ENCODE measurements at places on chromosomes 2 and 18. TPM values are rescaled to one million over a fixed set of nuclear protein-coding genes. Genes with fewer than 3 reads are reported as not detected.

- H3K27me3 ChIP-seq = no peaks in the 10 kb centered on the region
- no peak overlapping the region for H3K4me3 ChIP-seq
- no peaks in the 10 kb centered on the region for H3K4me1 ChIP-seq
- H3K36me3 ChIP-seq = no peaks in the 10 kb centered on the region
Measured at GRCh38 chr2:14543284-14543683, 89.2 kb upstream of the LRATD1 start.

The HSPE1 gene
- 282 TPM for total RNA-seq

DNA sequence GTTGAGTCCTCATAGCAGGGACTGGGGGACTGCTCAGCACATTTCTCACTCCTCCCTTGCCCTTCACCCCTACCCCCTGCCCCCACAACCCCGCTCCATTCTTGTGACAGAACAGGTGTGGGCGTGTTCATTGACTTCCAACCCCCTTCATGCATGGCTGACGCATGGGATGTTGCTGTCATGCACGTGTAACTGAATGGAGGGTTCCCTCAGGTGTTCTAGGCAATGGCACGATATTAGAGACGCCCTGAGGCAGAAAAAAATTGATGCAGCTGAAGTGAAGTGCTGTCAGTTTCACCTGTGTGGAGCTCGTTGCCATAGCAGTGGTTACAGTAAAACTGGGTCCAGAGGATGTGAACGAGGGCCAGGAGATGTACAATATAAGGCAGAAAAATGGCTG lies 6.5 kb upstream of the THOC1 start:
- H3K4me1 ChIP-seq = peaks cover 6% of the 10 kb centered on the region
- H3K36me3 ChIP-seq = peaks cover 4% of the 10 kb centered on the region
- DNase-seq = no peak
- no peak overlapping the region for H3K4me3 ChIP-seq

The EFEMP1 gene
- total RNA-seq = not detected

DNA sequence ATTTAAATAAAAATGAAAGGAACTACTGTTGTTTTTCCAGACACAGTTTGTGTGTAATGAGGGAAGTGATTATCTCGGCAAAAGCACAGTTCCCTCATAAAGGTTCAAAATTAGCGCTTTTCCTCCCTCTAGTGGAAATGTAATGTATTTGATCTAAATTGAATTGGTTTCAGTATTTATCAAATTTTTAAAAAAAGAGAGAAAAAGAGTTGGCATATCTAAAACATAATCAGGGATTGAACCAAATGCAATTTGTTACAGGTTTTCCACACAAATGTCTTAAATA lies 37.5 kb downstream of the CMPK2 start:
- H3K27ac ChIP-seq = no peak overlapping the region
- DNase-seq = no peak
- no peaks in the 10 kb centered on the region for H3K27me3 ChIP-seq
- peaks cover 13% of the 10 kb centered on the region for H3K4me1 ChIP-seq
- no peak overlapping the region for H3K4me3 ChIP-seq
- peaks cover 8% of the 10 kb centered on the region for H3K36me3 ChIP-seq

The HTR2B gene
- total RNA-seq = not detected

- no peak overlapping the region for H3K27ac ChIP-seq
- no peaks in the 10 kb centered on the region for H3K4me1 ChIP-seq
- no peak overlapping the region for H3K4me3 ChIP-seq
- DNase-seq = no peak
- H3K36me3 ChIP-seq = no peaks in the 10 kb centered on the region
- no peaks in the 10 kb centered on the region for H3K27me3 ChIP-seq
Measured at GRCh38 chr18:64806232-64806631, 657.3 kb upstream of the LINC00305 start.

DNA sequence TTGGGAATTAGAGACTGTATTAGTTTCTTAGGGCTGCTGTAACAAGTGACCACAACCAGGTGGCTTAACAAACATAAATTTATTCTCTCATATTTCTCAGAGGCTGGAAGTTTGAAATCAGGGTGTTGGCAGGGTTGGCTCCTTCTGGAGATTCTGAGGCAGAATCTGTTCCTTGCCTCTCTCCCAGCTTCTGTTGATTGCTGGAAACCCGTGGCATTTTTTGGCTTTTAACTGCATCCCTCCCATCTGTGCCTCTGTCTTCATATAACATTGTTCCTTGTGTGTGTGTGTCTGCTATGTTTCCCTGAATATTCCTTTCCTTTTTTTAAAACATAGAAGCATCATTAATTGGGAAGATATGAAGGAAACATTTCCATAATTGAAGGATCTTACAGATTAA lies 448.1 kb upstream of the DCC start:
- H3K36me3 ChIP-seq = no peaks in the 10 kb centered on the region
- no peak overlapping the region for H3K27ac ChIP-seq
- H3K4me3 ChIP-seq = no peak overlapping the region
- no peaks in the 10 kb centered on the region for H3K27me3 ChIP-seq

The SCYGR5 gene
- total RNA-seq = not detected

The HSBP1L1 gene
- total RNA-seq = 8.8 TPM

GRCh38 chr2:129906861-129907235 lies 72.6 kb upstream of the RAB6C start:
- H3K27me3 ChIP-seq = peaks cover 10% of the 10 kb centered on the region
- H3K27ac ChIP-seq = no peak overlapping the region
- H3K4me3 ChIP-seq = no peak overlapping the region
- H3K36me3 ChIP-seq = no peaks in the 10 kb centered on the region

DNA sequence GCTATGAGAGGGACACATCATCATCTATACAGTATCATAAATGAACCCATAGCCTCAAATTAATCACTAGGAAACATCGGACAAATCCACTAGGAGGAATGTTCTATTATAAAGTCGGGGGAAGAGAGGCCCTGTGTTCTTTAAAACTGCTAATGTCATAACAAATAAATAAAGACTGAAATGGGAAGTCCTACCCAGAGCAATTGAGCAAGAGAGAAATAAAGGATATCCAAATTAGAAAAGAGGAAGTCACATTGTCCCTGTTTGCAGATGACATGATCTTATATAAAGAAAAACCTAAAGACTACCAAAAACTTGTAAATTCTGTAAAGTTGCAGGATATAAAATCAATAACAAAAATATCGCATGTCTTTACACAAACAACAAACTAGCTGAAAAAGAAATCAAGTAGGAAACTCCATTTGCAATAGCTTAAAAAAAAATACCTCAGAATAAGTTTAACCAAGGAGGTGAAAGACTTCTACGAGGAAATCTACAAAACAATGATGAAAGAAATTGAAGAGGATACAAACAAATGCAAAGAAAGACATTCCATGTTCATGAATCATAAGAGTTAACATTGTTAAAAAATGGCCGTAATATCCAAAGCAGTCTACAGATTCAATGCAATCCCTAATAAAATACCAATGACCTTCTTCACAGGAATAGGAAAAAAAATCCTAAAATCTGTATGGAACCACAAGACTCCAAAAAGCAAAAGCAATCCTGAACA lies 30.6 kb downstream of the RTN4 start:
- peaks cover 16% of the 10 kb centered on the region for H3K4me1 ChIP-seq
- H3K27me3 ChIP-seq = no peaks in the 10 kb centered on the region
- H3K4me3 ChIP-seq = no peak overlapping the region
- DNase-seq = no peak
- peaks cover 13% of the 10 kb centered on the region for H3K36me3 ChIP-seq

The NR4A2 gene
- total RNA-seq = 10.0 TPM

DNA sequence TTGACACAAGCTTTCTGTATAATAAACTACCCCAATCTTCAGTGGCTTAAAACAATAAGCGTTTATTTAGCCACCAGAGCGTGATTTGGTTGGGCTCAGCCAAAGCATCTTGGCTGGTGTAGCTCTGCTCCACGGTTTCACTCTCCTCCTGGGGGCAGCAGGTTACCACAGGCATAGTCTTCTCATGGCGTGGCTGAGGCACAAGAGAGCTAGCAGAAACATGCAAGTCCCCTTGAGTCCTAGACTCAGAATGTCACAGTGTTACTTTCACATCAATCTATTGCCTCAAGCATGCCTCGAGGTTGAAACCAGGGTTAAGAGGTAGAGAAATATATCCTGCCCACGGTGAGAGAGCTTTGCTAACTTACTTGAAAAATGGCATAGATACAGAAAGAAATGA lies 19.9 kb upstream of the SLC9A2 start:
- DNase-seq = no peak
- no peaks in the 10 kb centered on the region for H3K36me3 ChIP-seq
- no peak overlapping the region for H3K27ac ChIP-seq
- peaks cover 7% of the 10 kb centered on the region for H3K27me3 ChIP-seq
- no peaks in the 10 kb centered on the region for H3K4me1 ChIP-seq

DNA sequence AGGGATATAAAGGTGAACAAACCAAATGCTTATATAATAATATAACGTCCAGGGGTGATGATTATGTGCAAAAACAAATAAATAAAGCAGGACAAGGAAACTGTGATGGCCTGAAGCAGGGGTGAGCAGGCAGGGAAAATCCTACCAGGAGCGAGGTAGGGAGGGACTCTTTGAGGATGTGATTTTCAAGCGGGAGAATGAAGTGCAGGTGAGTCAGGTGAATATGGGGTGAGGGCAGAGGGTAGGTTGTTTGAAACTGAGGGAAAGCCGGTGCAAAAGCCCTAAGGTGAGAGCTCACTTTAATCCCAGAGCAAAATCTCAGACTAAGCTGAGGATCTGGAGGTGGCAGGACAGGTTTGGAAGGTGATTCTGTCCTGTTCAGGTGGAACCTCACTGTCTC lies 40.7 kb downstream of the CYP26B1 start:
- H3K27me3 ChIP-seq = peaks cover 9% of the 10 kb centered on the region
- no peak overlapping the region for H3K4me3 ChIP-seq
- no peaks in the 10 kb centered on the region for H3K4me1 ChIP-seq
- H3K27ac ChIP-seq = no peak overlapping the region
- no peaks in the 10 kb centered on the region for H3K36me3 ChIP-seq

GRCh38 chr2:7430421-7430868 lies 513.2 kb downstream of the RNF144A start:
- peak; percentile 33 for DNase-seq
- H3K27ac ChIP-seq = peak overlapping the region; percentile 88
- peaks cover 53% of the 10 kb centered on the region for H3K4me1 ChIP-seq
- peak overlapping the region; percentile 74 for H3K4me3 ChIP-seq
- H3K27me3 ChIP-seq = peaks cover 10% of the 10 kb centered on the region

DNA sequence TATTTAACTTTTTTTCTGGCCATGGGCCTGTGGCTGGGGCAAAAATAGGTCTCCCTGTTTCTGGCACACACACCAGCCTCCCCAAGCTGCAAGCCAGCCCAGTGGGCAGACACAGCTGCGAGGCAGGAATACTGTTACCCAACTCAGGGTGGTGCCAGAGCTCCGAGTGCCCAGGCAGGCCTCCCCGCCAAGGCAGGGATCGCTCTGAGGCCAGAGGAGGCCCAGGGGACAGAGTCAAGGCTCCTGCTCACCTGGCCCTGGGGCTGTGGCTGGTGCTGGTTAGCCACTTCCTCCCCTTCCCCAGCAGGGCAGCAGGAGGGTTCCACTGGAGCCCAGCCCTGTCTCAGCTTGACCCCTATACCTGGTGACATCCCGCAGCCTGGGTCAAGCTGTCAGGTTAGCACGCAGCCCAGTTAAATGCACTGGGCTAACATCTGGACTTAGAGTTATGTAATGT lies 67.1 kb upstream of the EPAS1 start:
- H3K4me1 ChIP-seq = peaks cover 51% of the 10 kb centered on the region
- peak overlapping the region; percentile 92 for H3K27ac ChIP-seq
- H3K27me3 ChIP-seq = no peaks in the 10 kb centered on the region
- no peaks in the 10 kb centered on the region for H3K36me3 ChIP-seq
- DNase-seq = peak; percentile 50

The CUL3 gene
- 79.5 TPM for total RNA-seq

- no peaks in the 10 kb centered on the region for H3K36me3 ChIP-seq
- no peak overlapping the region for H3K27ac ChIP-seq
- peaks cover 10% of the 10 kb centered on the region for H3K4me1 ChIP-seq
- peaks cover 48% of the 10 kb centered on the region for H3K27me3 ChIP-seq
Measured at GRCh38 chr2:235669269-235669831, 175.5 kb downstream of the AGAP1 start.

The SNORC gene
- total RNA-seq = 0.85 TPM

The SULT1C3 gene
- not detected for total RNA-seq

DNA sequence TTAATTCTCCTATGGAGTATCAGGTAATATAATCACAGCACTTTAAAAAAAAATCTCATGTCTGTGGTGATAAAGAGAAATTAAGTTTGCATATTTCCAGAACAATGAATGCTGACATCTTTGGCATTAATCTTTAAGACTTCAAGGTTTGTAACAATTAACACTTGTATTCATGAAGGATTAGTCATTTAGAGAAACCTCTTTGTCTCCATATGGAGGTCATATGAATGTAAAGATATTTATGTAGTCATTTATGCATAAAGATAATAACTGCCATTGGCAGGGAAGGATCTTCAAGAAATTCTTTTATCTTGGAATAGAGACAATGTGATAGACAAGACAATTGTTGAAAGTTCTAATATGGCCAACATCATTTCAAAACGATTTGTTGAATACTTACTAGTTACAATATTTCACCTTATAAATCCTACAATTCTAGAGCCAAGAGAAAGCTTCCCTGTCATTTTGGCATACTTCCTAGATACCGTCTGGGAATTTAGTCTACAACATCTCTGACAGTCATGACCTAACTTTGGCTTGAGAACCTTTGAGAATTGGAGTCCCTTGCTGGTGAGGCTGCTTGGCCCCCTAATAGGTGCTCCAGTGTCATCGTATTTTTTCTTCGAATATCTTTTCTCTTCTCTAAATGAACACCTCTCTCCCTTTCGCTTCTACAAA lies 33.6 kb downstream of the RASGRP3 start:
- H3K4me1 ChIP-seq = no peaks in the 10 kb centered on the region
- no peaks in the 10 kb centered on the region for H3K27me3 ChIP-seq
- no peak overlapping the region for H3K27ac ChIP-seq
- peaks cover under 1% of the 10 kb centered on the region for H3K36me3 ChIP-seq
- H3K4me3 ChIP-seq = no peak overlapping the region

DNA sequence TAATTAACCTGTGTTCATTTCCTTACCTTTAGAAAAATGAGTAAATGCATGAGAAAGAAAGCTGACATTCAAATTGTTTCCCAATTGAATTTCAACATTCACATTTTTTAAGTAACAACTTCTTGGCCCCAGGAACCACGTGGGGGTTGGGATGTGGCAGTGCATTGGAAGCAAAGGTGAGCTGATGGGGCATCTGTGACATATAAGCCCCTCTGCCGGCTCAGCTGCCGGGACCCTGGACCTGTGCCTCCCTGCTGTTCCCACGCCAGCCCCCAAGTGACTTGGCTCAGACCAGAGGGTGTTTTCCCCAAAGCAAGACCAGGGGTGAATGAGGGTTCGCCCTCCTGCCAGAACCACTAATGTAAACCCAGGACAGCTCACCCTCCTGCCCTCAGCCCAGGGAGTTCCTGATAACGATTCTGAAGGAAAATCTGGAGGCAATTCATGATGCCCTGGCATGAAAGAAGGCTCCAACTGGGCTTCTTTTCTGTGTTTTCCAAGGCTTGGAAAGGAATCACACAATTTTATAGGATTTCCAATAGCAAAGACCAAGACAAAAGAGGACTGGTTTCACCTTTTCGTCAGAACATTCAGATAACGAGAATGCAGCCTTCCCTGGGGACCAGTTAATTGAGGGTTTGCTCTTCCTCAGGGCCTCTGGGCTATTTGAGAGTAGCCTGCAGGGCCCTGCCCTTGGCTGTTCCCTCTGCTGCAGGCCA lies 193.2 kb upstream of the TWIST2 start:
- no peaks in the 10 kb centered on the region for H3K4me1 ChIP-seq
- H3K4me3 ChIP-seq = no peak overlapping the region
- peaks cover 15% of the 10 kb centered on the region for H3K27me3 ChIP-seq
- no peak overlapping the region for H3K27ac ChIP-seq
- DNase-seq = no peak

The KCNE4 gene
- total RNA-seq = not detected

GRCh38 chr2:221883976-221884375 lies 311.9 kb upstream of the EPHA4 start:
- DNase-seq = no peak
- no peak overlapping the region for H3K4me3 ChIP-seq
- H3K4me1 ChIP-seq = no peaks in the 10 kb centered on the region
- H3K27ac ChIP-seq = no peak overlapping the region

The TMSB10 gene
- total RNA-seq = 2,535 TPM
